NCI-H69 (cell line): ENCODE measurements at places on chromosomes 3 and 15.
A peak's percentile ranks its signal among the peaks of the same experiment; 100 is the strongest.

DNA sequence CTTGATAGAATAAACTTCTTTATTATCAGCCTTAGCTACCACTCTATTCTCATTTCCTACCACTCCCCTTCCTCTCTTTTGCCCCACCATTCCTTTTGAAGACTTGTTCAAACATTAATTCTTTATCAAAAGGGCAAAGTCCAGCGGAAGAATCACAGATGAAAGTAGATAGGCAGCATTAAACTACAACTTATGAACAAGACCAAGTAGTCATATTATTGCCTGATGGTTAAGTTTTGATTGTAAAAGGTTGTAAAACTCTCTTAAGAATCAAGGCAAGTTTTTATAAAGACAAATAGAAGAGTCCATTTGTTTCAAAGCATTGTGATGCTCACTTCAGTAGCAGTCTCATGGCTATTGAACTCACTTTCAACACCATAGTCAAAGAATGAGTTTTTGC lies 22.4 kb upstream of the TGFBR2 start:
- no peak for DNase-seq

GRCh38 chr3:45272828-45273470 lies 46.9 kb upstream of the TMEM158 start:
- DNase-seq = peak; percentile 81

GRCh38 chr15:66053991-66054390 lies 184.7 kb downstream of the RAB11A start:
- DNase-seq = no peak

- DNase-seq = no peak
Measured at GRCh38 chr3:126314790-126315658, 42.2 kb downstream of the KLF15 start.

- DNase-seq = peak; percentile 57
Measured at GRCh38 chr3:27681249-27681748, 40.8 kb downstream of the EOMES start.

- DNase-seq = no peak
Measured at GRCh38 chr3:55923207-55923606, 436.1 kb upstream of the WNT5A start.

DNA sequence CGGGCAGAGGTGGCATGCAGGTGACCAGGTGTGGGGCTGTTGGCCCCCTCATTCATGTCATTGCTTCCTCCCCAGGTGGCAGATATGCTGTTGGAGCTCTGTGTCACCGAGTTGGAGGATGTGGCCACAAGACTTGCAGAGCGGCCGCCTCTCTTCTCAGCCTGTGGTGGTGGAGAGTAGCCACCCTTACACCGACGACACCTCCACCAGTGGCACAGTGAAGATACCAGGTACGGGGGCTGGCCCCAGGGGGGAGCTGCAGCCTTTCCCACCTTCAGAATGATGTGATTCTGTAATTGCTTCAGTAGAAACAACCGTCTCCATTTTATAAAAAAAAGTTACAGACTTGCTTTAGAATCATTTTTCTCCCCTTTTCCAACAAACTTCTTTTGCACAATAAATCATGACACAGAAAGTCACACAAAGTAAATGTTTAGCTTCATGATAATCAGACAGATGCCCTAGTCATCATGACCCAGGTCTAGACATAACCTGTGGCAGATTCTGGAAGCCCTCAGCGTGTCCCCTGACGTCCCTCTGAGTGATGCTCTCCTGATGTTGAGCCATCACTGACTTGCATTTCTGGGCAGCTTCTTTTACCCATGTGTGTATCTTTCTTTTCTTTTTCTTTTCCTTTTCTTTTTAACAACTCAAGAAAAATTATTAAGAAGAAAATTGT lies 76.0 kb upstream of the FAN1 start:
- no peak for DNase-seq

GRCh38 chr3:71657831-71658530 lies 67.2 kb downstream of the EIF4E3 start:
- peak; percentile 75 for DNase-seq

GRCh38 chr15:25670025-25670554 lies 193.0 kb downstream of the ATP10A start:
- peak; percentile 28 for DNase-seq

DNA sequence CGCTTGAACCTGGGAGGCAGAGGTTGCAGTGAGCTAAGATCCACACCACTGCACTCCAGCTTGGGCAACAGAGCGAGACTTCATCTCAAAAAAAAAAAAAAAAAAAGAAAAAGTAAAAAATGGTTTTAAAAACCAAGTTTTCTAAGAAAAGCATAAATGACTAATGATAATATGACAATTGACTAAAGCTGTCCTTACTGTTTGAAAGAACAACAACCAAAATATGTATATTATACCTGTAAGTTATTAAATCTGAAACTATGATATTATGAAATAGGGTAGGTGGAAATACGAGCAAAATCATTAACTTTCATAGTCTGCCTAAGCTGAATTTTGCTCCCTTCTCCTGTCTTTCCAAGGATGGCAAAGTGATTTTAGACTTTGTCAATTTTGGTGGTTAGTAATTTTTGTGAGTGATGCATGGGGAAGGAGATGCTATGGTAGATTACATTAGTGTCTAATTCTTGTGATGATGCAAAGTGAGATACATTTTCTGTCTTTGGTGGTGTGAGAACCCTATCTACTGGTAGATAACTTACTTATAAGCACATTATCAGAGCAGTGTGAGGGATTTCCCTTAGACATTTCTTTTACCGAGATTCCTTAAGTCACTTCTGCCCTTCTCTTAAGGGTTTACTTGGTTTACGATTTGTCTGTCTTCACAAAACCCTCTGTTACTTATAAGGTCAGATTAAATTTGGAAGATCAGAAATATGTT lies 10.6 kb upstream of the CHD2 start:
- no peak for DNase-seq

GRCh38 chr15:94666553-94666952 lies 435.2 kb downstream of the MCTP2 start:
- DNase-seq = no peak

GRCh38 chr3:141556034-141556433 lies 69.2 kb downstream of the RASA2 start:
- DNase-seq = no peak

GRCh38 chr15:32844118-32844711 lies 126.4 kb downstream of the GREM1 start:
- peak; percentile 72 for DNase-seq

GRCh38 chr3:81198216-81198615 lies 563.2 kb downstream of the GBE1 start:
- DNase-seq = no peak

GRCh38 chr3:122497425-122497824 lies 17.3 kb downstream of the KPNA1 start:
- DNase-seq = no peak

- DNase-seq = peak; percentile 34
Measured at GRCh38 chr3:16723978-16724377, 118.8 kb upstream of the DAZL start.

GRCh38 chr3:138124706-138125355 lies 7.4 kb downstream of the A4GNT start:
- peak; percentile 2 for DNase-seq

DNA sequence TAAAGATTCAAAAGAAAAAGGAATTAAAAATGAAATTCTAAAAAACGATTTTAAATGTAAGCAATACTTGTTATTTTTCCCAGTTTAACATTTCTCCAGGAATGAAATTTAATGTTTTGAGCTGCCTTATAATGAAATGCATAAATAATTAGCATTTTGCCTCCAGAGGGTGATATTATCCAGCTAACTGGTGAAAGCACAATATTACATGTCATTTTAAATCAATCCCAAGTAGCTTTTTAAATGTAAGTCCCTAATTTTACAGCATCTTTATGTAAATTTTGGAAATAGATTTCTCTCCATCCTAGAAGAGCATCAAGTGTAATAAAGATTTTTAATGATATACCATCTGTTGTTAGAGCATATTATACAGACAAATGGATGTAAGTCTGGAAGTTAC lies 139.1 kb upstream of the P2RY1 start:
- no peak for DNase-seq

DNA sequence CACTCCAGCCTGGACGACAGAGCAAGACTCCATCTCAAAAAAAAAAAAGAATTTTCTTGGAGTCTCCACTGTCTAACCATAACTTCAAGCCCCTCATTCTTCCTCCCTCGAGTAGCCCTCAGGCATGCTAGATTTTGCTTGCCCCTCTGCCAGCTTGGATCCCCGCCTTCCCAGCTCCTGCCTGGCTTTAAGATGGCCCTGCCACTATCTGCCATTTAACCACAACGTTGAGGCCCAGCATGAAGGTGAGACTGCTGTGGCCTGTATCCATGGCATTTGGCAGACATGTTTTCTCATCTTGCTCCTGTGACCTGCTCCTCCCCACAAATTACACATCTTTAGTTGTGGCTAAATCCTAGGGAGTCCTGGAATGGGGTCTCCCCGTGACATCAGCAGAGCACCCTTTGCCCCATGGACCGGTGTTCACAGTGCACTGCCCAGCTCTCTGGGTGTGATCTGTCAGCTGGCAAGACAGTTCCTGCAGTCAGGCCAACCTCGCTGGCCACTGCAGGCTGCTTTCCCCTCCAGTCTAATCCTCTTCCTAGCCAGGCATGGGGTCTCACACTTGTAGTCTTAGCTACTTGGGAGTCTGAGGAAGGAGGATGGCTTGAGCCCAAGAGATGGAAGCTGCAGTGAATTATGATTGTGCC lies 10.4 kb downstream of the VPS18 start:
- DNase-seq = no peak

- DNase-seq = no peak
Measured at GRCh38 chr15:70246623-70247220, 149.0 kb upstream of the TLE3 start.

DNA sequence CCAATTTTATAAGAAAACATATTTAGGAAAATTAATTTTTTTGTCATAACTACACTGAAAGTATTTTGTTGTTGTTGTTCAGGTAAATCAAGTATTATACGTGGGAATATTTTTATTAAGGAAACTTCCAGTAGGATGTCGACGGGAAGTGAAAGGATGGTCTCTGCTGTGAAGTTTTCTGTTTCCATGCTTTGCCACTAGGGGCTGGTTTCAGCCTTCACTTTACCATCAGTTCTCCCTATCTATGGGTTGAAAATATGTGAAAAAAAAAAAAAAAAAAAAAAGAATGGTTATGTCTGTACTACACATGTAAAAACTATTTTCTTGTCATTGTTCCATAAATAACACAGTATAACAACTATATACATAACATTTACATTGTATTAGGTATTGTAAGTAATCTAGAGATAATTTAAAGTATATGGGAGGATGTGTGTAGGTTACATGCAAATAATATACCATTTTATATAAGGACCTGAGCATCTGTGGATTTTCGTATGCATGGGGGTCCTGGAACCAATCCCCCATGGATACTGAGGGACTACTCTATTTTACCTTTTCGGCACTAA lies 136.7 kb downstream of the SMAD6 start:
- peak; percentile 32 for DNase-seq

DNA sequence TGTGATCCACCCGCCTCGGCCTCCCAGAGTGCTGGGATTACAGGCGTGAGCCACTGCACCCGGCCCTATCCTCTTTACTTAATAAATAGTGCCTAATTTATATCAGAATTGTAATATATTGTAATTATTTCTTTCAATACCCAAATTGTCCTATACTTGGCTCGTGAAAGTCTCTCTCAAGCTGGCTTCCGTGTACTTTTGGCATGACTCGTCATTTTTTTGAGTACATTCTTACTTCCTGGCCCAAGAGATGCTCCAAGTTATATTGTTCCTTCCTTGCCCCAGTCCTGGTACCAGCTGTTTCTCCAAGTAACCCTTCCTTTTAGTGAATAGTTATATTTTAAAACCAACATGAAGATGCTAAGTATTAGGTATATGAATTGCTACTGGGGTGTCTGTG lies 366.7 kb downstream of the LSAMP start:
- no peak for DNase-seq

GRCh38 chr15:40062816-40063562 lies 24.0 kb upstream of the SRP14 start:
- DNase-seq = peak; percentile 47

- DNase-seq = peak; percentile 71
Measured at GRCh38 chr3:157142315-157142714, 17.6 kb downstream of the CCNL1 start.

DNA sequence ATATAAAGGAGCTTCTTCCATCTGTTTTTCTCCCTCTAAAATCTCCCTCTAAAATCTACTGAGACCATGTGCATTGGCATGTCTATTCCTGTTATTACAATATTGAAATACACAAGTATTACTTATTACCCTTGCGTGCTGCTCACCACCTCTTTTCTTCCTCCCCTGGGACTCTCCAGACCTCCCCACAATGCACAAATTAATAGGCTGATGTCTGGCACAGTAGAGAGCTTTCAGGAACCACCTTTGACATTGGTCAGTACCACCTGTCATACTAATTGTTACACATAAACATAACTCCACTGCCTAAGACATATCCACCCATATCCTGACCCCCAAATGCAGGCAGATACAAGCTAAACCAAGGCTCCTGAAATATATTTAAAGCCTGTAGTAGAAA lies 722.6 kb downstream of the FHIT start:
- DNase-seq = peak; percentile 52

GRCh38 chr3:12178091-12178820 lies 19.5 kb upstream of the TIMP4 start:
- no peak for DNase-seq

- peak; percentile 8 for DNase-seq
Measured at GRCh38 chr3:177778633-177779032, 581.4 kb upstream of the TBL1XR1 start.

- no peak for DNase-seq
Measured at GRCh38 chr3:179884136-179884535, 152.6 kb downstream of the PEX5L start.

DNA sequence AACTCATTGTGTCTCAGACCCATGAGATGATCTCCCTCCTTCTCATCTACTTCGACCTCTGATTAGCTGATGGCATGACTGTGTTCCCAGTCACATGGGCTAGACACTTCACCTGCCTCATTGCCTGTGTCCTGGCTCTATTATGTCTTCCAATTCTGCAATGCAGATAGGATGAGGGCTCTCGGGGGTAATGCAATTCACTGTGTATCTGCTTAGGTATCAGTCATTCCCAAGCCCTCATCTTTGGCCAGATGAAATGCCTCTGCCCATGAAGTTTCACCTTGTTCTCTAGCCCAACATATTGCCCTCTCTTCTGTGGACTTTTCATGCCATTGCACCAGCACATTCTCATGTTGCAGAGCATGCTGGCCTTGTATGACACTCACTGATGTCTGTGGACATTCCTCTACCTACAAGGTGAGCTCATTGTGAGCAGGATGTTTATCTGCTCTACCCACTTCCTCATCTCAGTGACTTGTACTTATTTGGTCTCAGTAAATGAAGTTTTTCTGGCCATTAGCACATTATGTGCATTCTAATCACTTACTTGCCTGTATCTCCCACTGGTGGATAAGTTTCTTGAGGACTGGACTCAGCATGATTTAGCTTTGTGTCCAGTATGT lies 32.3 kb downstream of the MOBP start:
- no peak for DNase-seq

- DNase-seq = peak; percentile 96
Measured at GRCh38 chr3:185353823-185354614, 8.9 kb upstream of the MAP3K13 start.

DNA sequence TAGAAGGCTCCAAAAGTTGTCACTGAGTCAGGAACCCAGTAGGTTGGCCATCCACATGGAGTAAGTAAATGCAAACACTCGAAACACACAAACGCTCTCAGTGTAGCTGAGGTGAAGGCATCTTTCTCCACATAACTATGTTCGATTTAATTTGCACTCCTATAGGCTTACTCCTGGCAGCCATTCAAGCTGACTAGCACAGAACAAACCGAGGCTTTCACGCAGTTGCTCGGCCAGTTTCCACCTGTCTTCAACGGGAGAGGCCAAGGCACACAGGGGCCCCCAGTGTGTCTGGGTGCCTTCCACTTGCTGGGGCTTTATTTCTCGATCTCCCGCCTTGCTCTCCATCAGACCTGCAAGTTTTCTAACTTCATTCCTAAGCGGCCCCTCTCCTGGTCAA lies 18.9 kb downstream of the RGMA start:
- no peak for DNase-seq

- peak; percentile 43 for DNase-seq
Measured at GRCh38 chr3:30751610-30752299, 142.7 kb downstream of the GADL1 start.
